ENCODE measurements at places on chromosomes 13 and 19. TPM values are rescaled to one million over a fixed set of nuclear protein-coding genes. Genes with fewer than 3 reads are reported as not detected.

Gene KIRREL2
- not detected for total RNA-seq

DNA sequence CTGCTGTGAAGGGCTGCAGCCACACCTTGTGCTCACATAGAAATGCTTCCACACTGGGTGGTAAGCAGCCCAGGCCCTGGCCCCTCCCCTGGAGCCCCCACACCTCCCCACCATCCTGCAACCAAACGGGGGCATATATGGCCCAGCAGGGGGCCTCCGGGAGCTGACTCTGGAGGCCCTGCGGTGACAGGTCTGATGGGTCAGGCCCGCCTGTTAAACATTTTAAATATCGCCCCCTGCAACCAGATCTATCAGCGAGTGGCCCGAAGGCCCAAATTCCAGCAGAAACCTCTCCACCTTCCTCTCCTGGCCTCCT is 48.0 kb upstream of the KATNAL1 start:
- peaks cover 5% of the 10 kb centered on the region for H3K4me1 ChIP-seq
- no peak overlapping the region for H3K27ac ChIP-seq
- DNase-seq, result no peak
- H3K36me3 ChIP-seq, result no peaks in the 10 kb centered on the region
- H3K27me3 ChIP-seq, result no peaks in the 10 kb centered on the region

Gene POSTN
- 28.9 TPM for total RNA-seq

DNA sequence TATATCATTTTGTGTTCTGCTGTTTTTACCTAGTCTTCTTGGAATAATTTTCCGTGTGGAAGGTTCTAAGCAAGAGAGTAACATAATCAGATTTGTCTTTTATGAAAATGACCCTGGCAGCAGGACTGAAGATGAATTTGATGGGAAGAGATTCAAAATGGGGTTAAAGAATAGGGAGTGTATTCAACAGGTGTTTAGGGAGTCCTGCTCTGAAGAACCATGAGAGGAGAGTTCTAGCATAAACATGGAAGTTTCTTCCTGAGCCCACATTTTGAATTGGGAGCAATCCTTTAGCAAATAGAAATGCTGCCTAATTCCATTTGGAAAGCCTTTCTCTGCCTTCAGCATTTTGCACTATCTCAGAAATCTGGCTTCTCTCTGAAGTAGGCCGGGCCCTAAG is 127.0 kb downstream of the CDK8 start:
- no peak overlapping the region for H3K4me3 ChIP-seq
- no peaks in the 10 kb centered on the region for H3K27me3 ChIP-seq
- H3K27ac ChIP-seq, result no peak overlapping the region
- DNase-seq, result no peak
- peaks cover 13% of the 10 kb centered on the region for H3K36me3 ChIP-seq
- H3K4me1 ChIP-seq, result no peaks in the 10 kb centered on the region

DNA sequence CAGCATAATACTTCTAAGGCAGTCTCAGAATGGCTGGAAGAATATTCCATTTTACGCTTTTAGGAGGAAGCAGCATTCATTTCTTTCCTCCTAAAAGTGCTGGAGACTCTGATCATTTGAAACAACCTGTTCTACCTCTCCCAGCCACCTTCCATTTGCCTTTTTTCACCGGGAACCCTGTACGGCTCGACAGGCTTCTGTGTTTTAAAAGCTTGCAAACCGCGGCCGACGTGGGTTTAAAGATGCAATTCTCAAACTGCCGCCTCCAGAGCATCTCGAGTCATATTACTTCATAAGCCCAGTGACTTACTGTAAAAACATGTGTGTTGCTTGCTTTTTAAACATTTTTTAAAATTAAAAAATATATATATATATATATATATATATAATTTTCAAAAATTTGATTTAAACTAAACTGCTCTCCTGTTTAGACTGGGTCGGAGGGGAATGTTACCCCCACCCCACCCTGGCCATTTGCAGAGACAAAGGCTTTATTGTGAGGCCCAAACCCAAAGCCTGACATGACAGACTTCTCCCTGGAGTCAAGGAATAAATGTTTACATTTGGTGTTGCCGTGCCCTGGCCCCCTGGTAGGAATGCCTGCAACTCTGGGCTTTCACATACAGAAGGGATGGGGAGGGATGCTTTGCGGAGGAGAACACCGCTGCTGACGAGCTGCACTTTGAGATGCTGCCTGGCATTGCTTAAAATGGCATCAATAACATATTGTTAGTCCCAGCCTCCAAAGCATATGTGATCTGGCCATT is 30.4 kb downstream of the ZNF536 start:
- H3K36me3 ChIP-seq, result no peaks in the 10 kb centered on the region
- no peaks in the 10 kb centered on the region for H3K4me1 ChIP-seq
- no peak overlapping the region for H3K4me3 ChIP-seq

- H3K4me3 ChIP-seq, result no peak overlapping the region
- no peaks in the 10 kb centered on the region for H3K36me3 ChIP-seq
- H3K4me1 ChIP-seq, result peaks cover 7% of the 10 kb centered on the region
- H3K27me3 ChIP-seq, result no peaks in the 10 kb centered on the region
- no peak for DNase-seq
These were observed 2.5 kb upstream of the GARIN5A start for GRCh38 chr19:50478901-50479715.

Gene FREM2
- total RNA-seq, result 0.05 TPM

DNA sequence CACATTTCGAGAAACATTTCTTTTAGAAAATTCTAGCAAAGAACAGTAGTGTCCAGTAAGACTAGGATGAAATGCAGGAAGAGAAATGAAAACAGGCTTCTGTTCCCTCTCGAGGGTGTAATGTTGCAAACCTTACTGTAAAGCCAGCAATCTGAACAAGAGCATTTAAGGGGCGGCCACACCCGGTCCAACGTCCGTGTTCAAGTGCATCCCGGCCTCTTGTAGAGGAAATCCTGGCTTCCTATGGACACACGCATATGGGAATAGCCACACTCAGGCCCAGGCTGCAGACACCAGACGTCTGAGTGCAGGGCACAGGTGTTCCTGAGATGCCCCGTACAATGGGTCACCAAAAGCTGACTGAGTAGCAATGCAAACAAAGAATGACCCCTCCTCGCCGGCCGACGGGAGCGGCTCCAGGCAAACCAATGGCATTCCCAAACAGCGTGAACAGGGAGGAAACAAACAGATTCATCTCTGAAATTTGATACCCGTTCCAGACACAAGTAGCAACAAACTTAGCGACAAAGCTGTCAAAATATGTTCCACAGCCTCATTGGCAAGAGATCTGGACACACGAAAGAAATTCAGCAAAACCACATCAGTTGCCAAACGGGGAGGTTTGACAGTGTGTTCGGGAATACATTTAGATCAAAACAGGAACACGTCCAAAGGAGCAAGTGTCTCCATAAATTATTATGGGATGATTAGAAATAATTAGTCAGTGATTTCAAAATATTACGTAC is 278.6 kb upstream of the TSHZ3 start:
- H3K4me3 ChIP-seq, result no peak overlapping the region
- no peaks in the 10 kb centered on the region for H3K36me3 ChIP-seq

Gene ZNF610
- 3.4 TPM for total RNA-seq
